ENCODE measurements at places on chromosomes 1 and 21.

DNA sequence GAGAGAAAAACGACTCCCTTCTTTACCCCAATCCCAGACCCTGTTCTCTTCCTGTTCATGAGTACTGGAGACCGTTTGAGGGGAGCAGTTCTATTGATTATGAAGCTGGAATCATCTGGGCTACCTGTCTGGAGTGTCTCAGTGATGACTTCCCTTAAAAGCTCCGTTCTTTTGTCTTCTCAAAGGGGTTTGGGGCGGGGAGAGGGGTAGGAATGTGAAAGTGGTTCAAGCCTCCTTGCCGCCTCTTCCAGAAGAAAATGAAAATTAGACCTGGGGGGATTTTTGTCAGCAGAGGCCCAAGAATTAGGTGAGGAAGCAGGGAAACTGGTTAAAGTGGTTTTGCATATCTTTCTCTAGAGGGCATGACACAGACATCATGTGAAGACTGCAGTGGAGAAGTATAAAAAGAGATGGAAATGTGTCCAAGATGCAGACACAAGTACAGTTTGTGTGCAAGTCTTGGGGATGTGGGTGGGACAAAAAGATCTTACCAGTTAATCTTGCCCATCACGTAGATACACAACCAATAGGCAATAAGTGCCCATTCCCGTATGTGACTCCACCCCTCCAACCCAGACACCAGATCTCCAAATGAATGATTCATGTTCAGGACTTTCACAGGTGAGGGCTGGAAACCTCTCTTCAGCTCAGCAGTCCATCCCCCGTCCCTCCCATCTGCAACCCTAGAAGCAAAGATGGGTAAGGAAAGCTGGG is 470 bp upstream of the MTMR11 start:
- no peak for DNase-seq

DNA sequence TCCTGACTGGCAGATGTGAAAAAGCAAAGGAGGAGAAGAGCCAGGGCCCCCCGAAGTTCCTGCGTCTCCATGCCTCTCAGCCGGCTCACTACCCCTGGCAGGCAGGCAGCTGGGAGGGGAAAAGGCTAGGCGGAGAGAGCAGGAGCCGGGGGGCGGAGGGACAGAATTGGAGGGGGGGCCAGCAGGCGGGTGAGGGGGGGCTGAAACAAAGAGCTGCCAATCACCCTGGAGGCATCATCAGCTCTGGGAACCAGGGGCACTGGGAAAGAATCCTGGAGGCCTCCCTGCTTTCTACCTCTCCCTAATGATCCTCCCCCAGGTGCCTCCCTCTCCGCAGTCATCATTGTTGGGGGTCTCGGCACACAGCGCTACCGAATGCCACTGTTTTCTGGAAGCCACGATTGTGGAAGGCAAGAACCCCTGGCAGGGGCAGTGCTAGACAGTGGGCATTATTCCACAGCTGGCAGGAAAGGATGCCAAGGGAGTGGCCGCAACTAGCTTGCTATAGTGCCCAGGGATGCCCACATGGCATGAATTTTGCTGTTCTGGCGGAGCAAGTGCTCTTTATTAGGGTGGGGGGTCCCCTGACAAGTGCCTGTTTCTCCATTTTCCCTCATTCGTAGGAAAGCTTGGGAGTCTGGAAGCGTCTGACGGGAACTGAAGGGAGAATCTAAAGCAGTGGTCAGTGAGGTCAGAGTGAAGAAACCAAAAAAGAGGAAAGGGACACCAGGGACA is at the start of gene THBS3:
Gene THBS3, minus strand, starts transcription at position 92 of the 735 bp plus-strand sequence. Its CDS starts 21 bp downstream, at position 71.
- DNase-seq, result no peak

GRCh38 chr1:158117854-158118704 is 62.6 kb upstream of the CD1D start:
- DNase-seq, result no peak

GRCh38 chr1:9609998-9610397 is 21.3 kb downstream of the TMEM201 start:
- no peak for DNase-seq

DNA sequence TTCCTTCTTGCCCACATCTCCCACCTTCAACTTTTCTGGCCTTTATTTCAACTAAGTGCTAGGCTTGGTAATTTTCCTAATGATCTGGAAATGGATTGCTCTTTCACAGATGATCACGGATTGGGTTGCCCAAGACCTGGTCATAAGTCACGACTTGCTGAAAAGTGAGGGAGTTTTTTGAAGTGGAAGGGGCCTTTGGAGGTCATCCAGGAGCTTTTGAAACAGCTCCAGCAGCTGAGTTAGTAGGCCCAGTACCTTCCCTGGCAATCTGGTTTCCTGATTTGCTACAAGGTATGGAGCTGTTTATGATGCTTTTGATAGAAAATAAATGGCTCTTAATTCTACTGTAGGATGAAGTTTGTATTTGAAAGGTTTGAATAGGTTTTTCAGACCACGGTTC is 20.4 kb downstream of the GREM2 start:
- DNase-seq, result no peak

DNA sequence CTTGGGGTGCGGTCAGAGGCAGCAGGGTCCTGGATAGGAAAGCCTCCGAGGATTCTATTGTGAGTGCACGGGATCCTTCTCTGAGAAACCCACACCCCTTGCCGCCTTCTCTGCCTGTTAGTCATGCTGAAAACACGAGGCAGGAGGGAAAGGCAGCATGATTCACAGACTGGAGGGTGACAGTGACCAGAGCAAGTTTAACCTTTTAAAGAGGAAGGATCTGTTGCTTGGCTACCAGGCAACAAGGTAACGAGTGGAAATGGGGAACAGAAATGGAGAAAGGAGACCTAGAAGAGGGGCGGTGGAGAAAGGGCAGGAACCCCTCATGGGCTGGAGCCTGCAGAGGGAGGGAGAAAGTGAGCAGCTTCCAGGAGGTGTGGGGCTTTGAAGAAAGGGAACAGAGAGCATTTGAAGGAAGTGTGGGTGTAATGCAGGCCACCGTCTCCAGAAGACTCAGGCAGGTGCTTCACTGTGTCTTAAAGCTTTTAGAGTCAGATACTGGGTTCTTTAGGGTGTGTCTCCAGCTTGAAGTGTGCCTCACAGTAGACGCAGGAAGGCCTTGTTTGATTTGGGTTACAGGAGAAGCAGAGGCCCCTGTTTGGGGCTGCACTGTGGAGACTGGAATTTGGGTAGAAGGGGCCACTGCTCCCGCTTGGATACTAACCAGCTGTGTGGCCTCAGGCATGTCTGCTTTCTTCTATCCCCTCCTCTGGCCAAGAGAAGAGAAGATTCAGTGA is 19.1 kb downstream of the OPTC start:
- DNase-seq, result peak; percentile 59

DNA sequence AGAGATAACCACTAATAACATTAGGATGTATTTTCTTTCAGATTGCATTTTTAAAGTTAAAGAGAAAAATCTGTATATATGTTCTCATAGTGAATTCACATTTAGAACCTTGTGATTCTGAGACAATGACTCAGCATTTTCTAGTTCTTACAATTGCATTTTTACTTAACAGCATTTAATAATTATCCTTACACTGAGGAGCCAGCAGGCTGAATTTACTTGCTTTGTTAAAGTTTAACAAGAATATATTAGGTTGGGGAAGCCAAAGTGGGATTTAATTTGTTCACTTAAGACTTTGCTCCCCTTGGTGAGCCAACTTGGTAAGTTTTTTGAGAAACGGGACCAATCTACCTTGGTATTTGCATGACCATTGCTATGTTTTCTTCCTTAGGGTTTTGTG is 4.5 kb downstream of the PATJ start:
- DNase-seq, result no peak

GRCh38 chr21:29215709-29216108 is 83.0 kb upstream of the BACH1 start:
- DNase-seq, result no peak

GRCh38 chr1:221458447-221459156 is 283.3 kb downstream of the DUSP10 start:
- DNase-seq, result peak; percentile 70

DNA sequence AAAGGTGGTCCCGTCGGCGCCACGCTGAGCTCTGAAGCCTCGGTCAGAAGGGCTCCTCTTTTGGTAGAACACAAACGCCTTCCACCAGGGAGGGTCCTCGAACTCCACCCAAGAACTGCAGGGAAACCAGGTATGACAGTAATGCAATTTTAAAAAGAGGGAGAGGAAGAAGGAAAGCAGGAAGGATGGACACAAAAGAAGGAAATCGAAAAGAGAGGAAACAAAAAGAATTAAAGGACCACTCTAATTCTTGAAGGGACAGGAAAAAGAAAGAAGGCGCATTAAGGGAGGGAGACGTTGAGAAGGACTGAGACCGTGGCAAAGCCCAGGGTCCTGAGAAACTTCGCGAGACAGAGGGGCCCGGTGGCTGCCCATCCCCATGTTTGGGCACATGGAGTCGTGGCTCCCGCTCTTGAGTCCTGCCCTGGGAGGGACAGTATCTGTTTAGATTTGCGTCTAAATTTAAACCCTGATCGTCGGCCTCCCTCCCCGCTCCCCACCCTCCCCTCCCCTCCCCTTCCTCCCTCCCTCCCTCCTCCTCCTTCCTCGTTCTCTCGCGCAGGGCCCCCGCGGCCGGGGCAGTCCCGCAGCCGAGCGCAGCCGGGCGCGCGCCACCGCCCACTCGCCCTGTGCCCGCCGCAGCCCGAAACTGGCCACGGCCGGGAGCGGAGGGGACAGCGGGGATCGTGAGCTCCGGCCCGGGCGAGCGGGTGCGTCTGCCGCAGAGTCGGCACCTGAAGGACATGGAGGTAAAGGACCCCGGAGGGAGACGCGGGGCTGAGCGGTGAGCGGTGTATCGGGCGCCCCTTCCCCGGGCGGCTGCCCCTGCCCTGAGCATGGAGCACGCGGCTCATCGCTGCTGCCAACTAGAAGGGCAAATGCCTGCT is at the start of gene RCSD1:
Gene RCSD1, plus strand, starts transcription at position 552 of the 887 bp plus-strand sequence. Its CDS starts 192 bp downstream, at position 744.
- DNase-seq, result no peak

GRCh38 chr1:108595507-108595906 is 35.6 kb downstream of the EEIG2 start:
- DNase-seq, result peak; percentile 73

- no peak for DNase-seq
Measured at GRCh38 chr1:179708434-179709195, 34.5 kb upstream of the FAM163A start.

DNA sequence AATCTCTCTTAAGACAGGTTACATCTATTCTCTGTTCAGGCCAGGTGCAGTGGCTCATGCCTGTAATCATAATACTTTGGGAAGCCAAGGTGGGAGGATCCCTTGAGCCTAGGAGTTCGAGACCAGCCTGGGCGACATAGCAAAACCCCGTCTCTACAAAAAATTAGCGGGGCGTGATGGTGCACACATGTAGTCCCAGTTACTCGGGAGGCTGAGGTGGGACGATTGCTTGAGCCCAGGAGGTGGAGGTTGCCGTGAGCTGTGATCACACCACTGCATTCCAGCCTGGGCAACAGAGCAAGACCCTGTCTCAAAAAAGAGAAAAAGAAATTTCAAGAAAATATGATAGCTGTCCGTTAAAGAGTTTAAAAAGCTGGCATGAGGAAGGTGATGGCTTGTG is 43.0 kb downstream of the UBE4B start:
- no peak for DNase-seq

DNA sequence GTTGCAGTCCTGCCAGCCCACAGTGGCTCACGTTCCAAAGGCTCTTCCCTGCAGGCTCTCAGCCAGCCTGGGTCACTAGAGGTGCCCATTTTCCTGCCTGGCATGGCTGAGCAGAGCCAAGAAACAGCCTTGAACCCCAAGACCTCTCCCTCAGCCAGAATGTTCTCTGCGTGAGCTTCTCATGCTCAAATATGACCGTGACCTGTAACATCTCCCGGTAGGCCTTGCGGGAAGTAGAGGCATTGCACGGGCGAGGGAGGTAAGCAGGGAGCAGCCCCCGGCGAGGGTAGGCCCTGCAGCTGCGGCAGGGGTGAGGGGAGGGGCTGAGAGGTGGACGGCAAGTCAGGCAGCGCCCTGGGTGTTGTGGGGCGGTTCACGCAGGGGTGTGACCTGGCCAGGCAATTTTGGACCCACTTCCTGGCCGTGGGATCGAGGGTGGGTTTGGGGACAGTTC is 20.0 kb downstream of the RRP1 start:
- no peak for DNase-seq

DNA sequence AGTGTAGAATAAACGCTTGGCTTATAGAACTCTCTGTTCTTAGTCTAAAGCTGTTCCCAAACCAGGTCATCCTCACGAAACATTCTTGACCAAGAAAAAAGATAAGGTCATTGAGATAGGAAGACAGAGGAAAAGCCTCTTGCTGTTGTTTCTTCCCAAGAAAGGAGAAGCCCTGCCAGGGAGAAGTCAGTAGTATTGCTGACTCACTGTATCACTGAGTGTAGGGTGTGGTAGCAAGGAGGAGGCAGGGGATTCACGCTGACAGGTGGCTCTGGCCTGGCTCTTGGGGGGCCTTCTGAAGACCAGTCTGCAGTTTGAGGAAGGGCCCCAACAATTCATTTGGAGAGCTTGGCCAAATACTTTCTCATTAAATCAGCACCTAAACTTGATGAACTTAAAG is 97.8 kb downstream of the CD247 start:
- no peak for DNase-seq

- DNase-seq, result no peak
Measured at GRCh38 chr1:229148041-229148671, 122.8 kb upstream of the RAB4A start.

GRCh38 chr1:3456449-3456963 is 2.0 kb downstream of the ARHGEF16 start:
- no peak for DNase-seq

DNA sequence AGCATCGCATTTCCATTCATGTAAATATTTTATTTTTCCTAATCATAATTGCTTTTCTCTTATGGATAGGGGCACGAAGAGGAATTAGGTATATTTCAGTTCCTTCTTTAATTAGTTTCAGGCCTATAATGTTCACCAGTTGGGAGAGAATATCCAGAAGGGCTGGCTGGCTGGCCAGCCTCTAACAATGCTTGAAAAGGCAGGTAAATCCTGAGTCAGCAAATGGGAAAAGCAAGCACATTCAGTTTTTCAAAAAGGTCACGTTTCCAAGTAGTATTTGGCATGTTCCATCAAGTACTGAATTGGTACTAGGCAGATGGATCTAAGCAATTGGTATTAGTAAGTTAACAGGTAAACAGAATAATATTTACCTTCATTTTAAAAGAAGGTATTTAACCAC is 8.0 kb downstream of the RAB29 start:
- no peak for DNase-seq

DNA sequence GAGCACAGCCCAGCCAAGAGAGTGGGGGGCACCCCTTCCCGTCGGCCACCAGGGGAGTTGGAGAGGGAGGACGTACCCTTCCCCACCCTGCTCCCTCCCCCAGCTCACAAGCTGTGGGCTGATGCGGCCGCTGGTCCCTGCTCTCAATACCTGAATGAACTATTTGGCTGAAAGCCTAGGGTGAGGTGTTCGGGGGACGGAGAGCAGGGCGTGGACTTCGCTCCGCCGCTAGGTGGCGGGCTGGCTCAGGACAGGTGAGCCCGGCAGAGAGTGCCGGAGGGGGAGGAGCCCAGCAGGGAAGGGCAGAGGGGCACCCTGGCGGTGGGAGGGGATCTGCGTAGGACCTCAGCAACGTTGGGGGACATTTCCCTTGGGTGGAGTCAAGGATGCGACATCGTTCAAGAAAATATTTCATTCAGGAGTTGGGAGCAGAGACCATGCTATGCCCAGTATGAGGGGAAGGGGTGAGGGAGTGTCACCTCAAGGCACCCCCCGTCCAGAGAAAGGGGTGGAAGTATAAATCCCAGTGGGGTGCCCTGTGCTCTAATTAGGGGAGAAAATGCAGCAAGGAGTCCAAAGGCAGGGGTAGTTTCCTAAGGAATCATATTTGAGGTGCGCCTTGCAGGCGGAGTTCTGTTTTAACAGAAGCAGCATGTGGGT is 12.0 kb upstream of the RHBG start:
- no peak for DNase-seq

GRCh38 chr1:236762410-236762809 is 32.7 kb upstream of the MTR start:
- DNase-seq, result no peak

- no peak for DNase-seq
Measured at GRCh38 chr1:52904927-52905698, 16.4 kb downstream of the ECHDC2 start.

- no peak for DNase-seq
Measured at GRCh38 chr1:91555821-91556531, 55.3 kb downstream of the CDC7 start.
